ENCODE measurements at places on chromosomes 3 and 15. TPM values are rescaled to one million over a fixed set of nuclear protein-coding genes. Genes with fewer than 3 reads are reported as not detected.

Gene CHST13
- polyA plus RNA-seq = 0.26 TPM

Gene AGTR1
- polyA plus RNA-seq = 1.5 TPM

Gene GOLGA8Q
- polyA plus RNA-seq = 0.06 TPM

GRCh38 chr3:126982126-126982470 lies 817 bp upstream of the PLXNA1 start:
- no peak for DNase-seq

DNA sequence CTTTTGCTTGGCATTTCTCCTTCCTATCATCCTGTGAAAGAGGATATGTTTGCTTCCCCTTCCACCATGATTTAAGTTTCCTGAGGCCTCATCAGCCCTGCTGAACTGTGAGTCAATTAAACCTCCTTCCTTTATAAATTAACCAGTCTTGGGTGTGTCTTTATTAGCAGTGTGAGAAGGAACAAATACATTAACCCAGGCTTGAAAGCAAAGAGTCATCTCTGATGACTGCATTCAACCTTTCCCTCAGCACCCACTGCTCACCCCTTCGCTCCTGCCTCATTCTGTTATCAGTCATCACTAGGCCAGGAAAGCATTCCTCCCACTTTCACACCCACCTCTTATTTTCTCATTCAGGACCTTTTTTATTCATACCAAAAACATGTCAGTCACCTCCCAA lies 59.6 kb upstream of the CASR start:
- DNase-seq = no peak

- DNase-seq = no peak
These were observed 348.2 kb downstream of the RORA start for GRCh38 chr15:60880949-60881348.

DNA sequence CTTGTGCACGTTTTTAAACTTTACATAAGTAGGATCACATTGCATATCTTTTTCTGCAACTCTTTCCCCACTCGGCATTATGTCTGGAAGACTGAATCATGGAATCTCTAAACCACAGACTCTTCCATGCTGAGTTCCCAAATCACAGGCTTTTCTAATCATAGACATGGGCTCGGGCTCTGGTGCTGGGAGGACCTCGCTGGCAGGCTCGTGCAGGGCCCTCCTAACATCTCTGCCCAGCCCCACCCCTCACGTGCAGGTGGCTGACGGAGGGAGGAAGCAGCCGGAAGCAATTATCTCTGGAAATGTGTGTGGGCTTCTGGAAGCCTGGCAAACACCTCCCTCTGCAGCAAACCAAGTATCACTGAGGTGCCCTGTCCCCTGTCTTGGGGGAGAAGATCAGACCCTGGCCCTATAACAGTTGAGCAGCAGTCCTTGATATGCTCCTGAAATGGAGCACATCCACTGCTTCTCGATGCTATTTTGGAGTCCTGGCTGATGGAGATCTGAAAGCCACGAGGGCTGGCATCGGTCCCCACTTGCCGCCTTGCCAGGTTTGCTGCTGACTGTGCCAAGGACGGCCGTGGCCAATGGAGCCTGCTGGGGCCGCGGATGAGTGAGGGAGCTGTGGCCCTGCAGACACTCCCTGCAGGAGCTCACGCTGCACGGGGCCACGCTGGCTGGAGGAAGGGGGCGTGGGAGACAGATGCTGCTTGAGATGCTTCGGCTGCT lies 4.4 kb upstream of the IQSEC1 start:
- no peak for DNase-seq

DNA sequence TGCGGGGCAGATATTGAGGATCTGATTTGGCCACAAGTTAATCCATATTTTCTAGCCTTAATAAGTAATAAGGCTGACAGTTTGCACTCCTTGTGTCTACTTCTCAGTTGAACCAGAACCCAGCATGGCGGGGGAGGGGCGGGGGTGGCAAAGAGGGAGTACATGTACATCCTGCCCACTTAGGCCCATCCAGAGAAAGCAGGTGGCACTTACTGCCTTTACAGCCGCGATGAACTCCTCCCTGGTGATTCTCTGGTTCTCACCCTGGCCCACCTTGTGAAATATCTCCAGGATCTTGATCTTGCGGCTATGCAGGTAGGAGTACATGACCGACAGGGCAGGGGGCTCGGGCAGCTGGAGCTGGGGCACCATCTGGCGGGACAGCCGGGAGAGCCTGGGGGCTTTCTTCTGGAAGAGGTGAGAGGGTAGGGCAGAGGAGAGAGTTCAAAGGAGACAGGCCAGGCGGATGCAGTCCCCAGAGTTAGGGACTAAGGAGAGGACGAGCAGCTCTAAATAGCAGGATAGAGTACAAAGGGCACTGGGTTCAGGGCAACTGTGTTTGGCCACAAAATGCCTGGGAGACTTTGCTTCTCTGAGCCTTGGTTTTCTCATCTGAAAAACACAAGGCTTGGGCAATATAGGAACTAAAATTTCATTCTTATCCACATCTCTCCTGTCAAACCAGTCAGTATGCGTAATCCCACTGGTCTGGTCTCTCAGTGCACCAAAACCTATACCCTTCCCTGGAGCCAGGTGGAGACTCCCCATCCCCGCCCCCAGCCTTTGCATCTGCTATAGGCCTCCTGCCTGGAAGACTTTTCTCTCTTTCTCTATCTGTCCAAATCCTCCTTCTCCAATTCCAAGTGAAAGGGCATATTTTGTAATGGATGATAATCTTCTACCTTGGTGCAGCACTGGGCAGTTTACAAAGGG lies 10.1 kb downstream of the EFCAB12 start:
- no peak for DNase-seq
